Non-pigmented ciliary epithelial cell (primary cell): ENCODE measurements at places on chromosomes 13 and 19.

GRCh38 chr19:38650911-38651584 is 3.6 kb downstream of the ACTN4 start:
- no peak for DNase-seq

- no peak for DNase-seq
Measured at GRCh38 chr13:105491345-105491744, 1044.1 kb downstream of the EFNB2 start.

- DNase-seq, result no peak
Measured at GRCh38 chr19:58217069-58217481, 11.6 kb upstream of the ZNF544 start.

DNA sequence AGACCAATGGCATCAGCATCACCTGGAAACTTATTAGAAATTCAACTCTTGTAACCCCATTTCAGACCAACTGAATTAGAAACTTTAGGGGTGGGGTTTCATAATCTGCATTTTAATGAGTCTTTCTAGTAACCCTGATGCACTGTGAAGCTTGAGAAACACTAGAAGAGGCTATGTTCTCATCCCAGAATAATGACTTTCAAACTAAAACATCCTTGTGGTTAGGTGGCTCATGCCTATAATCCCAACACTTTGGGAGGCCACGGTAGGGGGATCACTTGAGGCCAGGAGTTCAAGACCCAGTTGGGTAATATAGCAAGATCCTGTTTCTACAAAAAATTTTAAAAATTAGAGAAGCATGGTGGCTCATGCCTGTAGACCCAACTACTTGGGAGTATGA is 402.4 kb downstream of the DLEU7 start:
- DNase-seq, result no peak
